ENCODE measurements at places on chromosomes 12 and 14. TPM values are rescaled to one million over a fixed set of nuclear protein-coding genes. Genes with fewer than 3 reads are reported as not detected.

CCDC196 gene
- total RNA-seq = not detected

GXYLT1 gene
- 7.6 TPM for total RNA-seq

DNA sequence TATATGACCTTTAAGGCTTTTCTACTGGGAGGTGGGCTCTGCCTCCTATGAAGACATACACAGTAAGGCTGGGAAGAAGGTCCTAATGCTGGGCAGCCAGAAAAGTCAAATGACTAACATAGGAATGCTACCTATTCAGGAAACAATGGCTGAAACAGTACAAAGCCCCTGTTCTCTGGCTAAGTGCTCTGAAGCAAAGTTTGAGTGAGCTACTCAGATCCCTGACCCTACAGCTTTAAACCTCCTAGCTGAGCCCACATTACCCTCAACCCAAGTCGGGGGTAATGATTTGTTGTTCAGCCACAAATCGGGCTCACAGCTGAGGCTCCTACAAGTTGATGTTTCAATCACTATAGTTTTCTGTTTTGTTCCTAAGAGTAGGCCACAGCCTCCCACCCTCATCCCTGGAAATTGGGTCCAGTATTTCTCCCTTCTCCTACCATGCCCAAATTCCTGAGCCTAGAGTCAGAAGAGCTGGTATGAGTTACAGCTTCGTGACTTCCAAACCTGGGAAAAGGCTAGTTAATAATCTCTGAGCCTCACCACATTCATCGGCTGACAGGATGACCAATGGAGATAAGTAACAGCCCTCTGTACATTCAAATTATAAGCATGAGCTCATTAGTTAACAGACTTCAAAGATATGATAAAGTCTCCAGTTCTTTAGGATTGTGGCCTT lies 46.5 kb downstream of the BTBD7 start:
- DNase-seq = no peak

DNA sequence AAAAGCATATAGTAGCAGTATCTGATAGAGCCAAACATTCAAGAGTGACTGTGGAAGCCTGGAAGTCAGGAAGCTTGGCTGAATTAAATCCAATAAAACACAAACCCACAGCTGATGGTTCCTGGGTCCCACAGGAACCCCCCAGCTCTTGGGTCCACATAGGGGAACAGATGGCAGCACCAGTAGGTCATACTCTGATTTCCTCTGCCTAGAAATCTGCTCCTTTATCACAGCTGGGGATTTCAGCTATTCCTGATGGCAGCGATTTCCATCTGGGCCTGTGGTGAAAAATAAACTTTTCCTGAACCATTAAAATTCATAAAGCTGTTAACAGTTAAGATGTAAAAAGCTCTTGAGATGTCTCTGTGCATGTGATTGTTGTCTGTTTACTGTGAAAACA lies 202.0 kb upstream of the FRMD6 start:
- DNase-seq = no peak

DNA sequence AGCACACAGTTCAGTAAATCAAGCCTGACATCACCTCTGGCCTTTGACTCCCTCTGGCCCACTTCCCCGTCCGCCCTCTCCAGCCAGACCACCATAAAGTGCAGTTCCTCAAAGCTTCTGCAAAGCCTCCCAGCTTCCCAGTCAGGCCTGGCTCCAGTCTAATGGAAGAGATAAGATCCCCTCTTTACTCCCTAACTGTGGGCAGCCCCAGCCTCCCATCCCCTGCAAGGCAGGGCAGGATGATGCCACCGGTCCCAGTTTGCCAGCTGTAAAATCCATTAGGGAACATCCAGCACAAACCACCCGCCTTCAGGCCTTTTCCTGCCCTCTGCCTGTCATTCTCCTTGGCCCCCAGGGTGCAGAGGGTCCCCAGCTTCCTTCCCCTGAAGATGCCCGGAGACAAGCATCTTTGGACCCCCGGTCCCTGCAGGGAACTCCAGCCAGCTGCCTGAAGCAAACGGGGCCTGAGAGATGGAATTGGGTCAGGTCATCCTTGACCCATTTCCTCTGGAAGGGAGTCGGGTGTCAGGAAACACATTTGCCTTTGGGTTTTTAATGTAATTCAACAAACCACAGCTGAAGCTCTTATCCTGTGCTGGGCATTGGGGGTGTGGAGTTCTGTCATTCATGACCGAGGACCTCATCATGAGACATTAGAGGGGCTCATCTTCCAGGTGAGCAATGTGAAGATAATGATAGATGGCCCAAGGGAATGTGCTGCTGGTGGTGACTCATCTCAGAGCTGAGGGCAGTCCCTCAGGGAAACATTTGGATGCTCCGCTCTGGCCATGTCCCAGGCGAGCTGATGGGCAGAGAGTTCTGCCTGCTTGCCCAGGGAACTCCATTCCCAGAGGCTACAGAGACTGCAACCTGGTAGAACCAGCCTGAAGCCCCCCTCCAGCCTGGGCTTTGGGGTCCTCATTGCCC lies 93.8 kb upstream of the CLMN start:
- no peak for DNase-seq

GRCh38 chr14:62885451-62885850 lies 159.8 kb downstream of the KCNH5 start:
- DNase-seq = no peak

- peak; percentile 97 for DNase-seq
These were observed 2.6 kb downstream of the IFFO1 start for GRCh38 chr12:6553051-6553868.

GRCh38 chr14:85439696-85440328 lies 90.1 kb upstream of the FLRT2 start:
- DNase-seq = no peak

DNA sequence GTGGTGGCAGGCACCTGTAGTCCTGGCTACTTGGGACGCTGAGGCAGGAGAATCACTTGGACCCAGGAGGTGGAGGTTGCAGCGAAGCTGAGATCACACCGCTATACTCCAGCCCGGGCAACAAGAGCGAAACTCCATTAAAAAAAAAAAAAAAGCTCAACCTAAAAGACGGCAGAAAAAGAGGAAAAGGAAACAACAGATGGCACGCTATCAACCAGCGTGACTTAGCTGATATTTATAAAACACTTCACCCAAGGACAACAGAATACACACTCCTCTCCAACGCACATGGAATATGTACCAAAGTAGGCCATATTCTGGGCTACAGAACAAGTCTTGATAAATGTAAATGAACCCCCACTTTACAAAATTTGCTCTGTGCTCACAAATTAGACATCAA lies 34.0 kb upstream of the CLMN start:
- no peak for DNase-seq

GRCh38 chr12:127054531-127054930 lies 1212.4 kb upstream of the TMEM132C start:
- peak; percentile 45 for DNase-seq

DNA sequence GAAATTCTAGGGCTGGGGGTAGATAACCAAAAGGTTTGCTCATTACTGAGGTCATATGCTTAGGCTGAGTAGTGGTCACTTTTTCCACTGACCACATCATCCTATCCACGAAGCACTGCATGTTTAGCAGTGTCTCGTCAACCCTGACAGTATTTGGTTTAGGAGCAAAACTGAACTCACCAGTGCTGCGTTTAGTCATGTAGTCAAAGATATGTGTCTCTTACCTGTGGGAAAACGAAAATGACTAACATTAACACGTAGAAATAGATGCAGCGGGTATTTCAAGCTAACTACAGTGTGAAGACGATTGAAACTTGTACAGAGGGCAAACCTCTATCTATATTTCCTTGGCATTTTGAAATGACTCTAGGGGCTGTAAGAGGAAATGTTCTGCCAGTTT lies 34.6 kb downstream of the MTHFD1 start:
- no peak for DNase-seq

GRCh38 chr12:18556161-18556560 lies 181.7 kb downstream of the PLCZ1 start:
- DNase-seq = peak; percentile 30

GRCh38 chr14:92866181-92866752 lies 56.7 kb upstream of the CHGA start:
- no peak for DNase-seq

DNA sequence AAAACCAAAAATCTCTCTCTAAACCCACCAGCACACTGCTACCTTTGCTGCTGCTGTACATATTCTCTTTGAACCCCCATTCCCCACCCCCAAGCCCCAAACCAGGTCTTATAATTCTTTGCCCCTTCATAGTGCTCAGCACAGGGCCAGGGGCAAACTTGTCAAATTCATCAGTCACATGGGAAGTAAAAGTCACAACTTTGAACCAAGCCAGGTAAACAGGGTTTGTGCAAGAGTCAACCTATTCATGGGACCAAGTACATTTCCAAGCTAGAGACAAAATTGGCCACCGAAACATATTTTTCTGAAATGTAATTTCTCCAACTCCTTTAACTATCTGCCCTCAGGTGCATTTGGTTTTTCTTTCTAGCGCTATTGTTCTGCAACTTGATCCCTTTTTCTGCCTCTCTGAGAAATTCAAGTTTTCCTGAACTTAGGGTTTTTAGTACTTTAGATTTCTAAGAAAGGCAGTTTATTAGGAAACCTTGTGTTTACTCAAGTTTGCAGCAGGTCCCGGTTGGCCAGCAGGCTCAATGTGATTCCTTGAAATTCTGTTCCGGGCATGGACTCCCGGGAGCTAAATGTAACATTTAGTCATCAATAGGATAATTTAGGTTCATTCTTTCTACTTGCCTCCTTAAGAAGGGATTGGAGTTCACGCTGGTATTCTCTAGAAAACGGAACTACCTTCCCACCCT lies 230.5 kb downstream of the EFCAB11 start:
- peak; percentile 73 for DNase-seq

- DNase-seq = no peak
These were observed 131.5 kb downstream of the KCNK10 start for GRCh38 chr14:88191605-88192004.

Measured in osteoblast (primary cell).